ENCODE measurements at places on chromosomes 6 and 20.

DNA sequence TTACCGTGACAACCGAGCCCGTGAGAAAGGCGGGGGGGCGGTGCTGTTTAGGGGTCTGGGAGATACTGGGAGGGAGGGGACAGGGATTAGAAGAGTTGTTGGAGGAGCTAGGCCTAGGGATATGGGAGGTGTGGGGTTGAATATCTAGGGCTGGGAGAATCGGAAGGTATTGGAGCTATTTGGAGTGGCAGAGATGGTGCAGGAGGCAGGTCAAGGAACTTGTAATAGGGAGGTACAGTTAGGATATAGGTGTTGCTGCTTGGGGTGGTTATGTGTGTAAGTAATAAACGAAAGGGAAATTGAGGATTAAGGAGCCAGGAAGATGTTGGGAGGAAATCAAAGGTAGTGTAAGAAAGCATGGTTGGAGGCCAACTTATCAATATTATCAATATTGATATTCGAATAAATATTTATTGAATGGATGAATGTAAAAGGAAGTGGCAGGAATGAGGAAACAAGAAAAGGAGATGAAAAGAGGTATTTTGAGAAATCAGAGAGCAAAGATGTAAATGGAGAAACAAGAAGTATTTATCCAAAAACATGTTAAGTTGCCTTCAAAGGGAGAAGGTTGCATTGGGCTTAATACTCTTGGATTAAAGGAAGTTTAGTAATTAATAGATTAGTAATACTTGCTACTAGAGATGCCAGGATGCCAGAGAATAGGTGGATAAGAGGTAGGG lies 602 bp downstream of the PPP1R11 start:
- DNase-seq: no peak

DNA sequence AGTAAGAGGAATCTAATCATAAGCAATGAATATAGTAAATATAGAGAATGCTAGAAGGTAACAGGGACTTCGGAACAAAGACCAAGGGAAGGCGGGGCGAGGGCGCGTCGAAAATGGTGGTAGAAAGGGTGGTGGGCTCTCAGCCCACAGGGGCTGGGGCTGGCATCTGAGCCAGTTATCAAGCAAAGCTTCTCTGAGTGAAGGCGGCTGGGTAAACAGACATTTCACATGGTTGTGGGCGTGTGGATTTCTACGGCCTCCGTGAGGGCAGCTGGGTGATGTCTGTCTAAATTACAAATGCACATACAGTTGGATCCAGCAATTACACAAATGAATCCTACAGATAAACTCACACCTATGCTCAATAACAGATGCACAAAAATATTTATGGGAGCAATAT lies 56.6 kb downstream of the TOX2 start:
- DNase-seq: no peak

DNA sequence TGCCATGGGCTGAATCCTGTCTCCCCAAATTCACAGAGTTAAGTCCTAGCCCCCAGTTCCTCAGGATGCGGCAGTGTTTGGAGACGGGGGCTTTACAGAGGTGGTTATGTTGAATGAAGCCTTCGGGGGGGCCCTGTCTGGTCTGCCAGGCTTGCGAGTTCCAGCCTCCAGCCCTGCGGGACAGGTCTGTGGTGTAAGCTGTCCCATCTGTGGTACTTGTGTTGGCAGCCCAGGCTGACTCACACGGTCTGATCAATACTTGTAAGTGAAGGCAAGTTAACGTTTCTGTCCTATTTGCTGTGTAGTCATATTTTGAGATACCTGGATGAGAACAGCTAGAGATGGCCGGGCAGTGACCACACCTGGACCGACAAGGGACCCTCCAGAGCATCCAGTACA lies 51.8 kb upstream of the GPR31 start:
- DNase-seq: no peak

GRCh38 chr6:141957271-141957670 lies 175.5 kb upstream of the GJE1 start:
- DNase-seq: no peak

DNA sequence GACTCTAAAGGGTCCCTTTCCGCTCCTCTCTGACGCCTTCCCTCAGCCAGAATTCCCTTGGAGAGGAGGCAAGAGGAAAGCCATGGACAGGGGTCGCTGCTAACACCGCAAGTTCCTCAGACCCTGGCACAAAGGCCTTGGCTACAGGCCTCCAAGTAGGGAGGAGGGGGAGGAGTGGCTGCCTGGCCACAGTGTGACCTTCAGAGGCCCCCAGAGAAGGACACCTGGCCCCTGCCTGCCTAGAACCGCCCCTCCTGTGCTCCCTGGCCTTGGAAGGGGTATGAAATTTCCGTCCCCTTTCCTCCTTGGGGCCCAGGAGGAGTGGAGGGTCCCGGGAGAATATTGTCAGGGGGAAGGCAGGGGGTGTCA lies 2.7 kb downstream of the VEGFA start:
- DNase-seq: no peak

GRCh38 chr20:62114894-62115293 lies 7.4 kb upstream of the LSM14B start:
- DNase-seq: no peak

DNA sequence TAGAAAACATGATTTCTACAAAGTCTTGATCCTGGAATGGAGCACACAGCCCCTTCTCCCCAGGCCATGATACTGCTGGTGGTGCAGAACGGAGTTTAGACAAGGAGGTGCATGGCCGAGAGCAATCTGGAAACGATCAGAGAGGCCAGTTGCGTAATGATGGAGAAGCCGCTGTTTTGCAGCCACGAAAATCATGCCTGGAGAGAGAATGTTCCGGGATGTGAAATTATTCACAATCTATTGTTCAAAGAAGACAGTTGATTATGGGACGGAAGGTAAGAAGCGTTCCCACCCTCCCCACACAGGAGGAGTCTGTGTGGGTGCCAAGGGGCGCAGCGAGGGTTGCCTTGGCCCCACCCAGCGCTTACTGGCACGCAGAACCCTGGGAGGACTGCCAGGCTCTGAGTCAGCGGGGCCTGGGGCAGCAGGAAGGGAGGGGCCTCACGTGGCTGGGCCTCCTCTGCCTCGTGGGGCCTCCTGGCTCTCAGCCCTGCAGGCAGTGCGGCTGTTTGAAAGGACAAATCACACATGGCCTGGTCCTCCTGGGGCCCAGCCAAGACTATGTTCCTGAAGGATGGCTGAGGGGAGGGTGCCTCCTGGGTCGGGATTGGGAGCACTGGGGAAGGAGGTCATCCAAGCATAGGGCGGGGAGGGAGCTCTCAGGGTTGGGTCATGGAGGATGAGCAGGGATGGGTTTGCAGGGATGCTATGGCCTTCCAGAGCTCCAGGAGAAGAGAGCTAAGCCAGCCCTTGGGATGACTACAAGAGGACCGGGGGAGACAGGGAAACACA lies 8.7 kb upstream of the AP5S1 start:
- DNase-seq: peak; percentile 89
